Large intestine (tissue), 12 donors: ENCODE measurements at places on chromosomes 5 and 9. TPM values are rescaled to one million over a fixed set of nuclear protein-coding genes. Genes with fewer than 3 reads are reported as not detected.

The KCNV2 gene
- 0.09 TPM for polyA plus RNA-seq

The IER5L gene
- 11.6 TPM for polyA plus RNA-seq

DNA sequence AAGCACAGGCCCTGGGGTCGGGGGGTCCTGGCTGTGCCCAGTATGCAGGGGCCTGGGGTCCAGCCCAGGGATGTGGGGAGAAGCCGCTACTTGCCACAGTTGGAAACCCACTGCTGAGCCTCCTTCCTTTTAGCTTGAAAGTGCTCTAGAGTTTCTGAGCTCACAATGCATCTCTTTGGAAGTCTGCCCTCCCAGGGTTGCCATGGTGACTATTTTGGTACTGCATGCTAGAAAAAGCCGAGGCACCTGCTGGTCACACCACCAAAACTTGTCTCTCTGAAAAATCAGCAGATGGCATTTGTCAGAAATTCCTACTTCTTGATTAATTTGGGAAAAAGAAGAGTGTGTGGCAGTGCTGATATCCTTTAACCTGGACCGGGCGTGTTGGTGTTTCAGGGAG, 151.8 kb downstream of the SEC61B start:
- no peak for DNase-seq

- no peak for DNase-seq
Observed at GRCh38 chr9:19119246-19119645, 8.0 kb downstream of the PLIN2 start.

- DNase-seq, result peak; percentile 91
Observed at GRCh38 chr5:68396722-68397121, 181.2 kb downstream of the PIK3R1 start.

DNA sequence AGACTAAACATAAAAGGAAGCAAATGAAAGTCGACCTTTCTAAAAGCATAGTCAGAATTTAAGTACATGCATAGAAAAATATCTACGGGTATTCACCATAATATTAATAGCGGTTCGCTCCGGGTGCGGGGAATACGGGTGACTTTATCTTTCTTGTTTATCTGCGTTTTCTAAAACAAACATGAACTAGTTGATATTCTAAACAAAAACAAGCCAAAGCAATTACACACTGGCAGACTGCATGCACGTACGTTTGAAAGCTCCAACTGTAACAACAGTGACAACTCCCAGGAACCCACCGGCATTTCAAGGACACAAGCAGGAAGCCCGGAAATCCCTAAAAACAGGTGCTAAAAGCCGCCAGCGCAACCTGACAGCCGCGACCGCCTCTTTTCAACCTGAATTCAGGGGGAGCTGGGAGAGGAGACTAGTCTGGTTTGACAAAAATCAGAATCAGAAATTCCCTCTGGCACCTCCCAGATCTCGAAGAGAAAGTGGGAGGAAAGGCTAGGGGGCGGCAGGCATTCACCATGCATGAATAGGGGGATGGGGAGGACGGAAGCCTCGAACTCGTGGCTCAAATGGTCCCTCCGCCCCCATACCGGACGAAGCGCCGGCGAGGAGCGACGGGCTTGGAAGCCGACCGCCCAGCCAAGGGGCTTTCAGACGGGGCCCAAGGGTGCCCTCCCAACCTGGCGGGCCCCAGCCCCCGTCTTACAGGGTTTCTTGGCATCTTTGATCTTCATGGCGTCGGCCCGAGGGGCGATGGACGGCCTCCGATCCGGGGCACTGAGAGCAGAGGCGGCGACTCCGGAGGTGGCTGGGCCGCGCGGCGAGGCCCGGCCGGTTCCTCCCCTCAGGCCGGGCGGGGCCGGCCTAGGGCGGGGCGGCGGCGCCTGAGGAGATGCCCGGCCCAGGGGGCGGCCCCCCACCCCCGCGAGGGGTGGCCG, at the start of gene PANK3:
Gene PANK3 (minus strand): TSS at position 831 of the 950 bp plus-strand sequence. CDS start 85 bp downstream, at position 746.
- peak; percentile 81 for DNase-seq
